ENCODE measurements at places on chromosomes 7 and 10.

GRCh38 chr7:82527851-82528250 lies 84.3 kb upstream of the CACNA2D1 start:
- DNase-seq: no peak

GRCh38 chr10:9900751-9901150 lies 1116.9 kb upstream of the CELF2 start:
- no peak for DNase-seq

GRCh38 chr7:32058002-32058401 lies 12.2 kb downstream of the PDE1C start:
- no peak for DNase-seq

- no peak for DNase-seq
Observed at GRCh38 chr7:2041496-2042367, 191.0 kb downstream of the MAD1L1 start.

DNA sequence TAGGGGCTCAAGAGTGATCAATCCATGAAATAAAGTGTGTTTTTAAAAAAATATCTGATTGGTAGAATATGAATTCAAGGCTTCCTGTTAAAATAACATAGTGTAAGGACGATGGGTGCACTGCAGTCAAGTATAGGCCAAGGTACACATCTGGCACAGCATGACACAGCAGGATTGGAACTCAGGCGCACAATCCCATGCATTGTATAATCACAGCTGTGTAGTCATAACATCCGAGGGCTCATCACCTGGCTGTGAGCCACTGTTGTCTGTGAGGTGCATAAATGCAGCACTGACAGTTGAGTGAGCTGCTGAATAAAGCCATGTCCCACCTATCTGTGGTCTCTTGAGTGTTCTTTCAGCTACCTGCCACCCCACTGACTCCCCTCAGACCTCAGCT lies 142.3 kb upstream of the HPS1 start:
- DNase-seq: no peak

DNA sequence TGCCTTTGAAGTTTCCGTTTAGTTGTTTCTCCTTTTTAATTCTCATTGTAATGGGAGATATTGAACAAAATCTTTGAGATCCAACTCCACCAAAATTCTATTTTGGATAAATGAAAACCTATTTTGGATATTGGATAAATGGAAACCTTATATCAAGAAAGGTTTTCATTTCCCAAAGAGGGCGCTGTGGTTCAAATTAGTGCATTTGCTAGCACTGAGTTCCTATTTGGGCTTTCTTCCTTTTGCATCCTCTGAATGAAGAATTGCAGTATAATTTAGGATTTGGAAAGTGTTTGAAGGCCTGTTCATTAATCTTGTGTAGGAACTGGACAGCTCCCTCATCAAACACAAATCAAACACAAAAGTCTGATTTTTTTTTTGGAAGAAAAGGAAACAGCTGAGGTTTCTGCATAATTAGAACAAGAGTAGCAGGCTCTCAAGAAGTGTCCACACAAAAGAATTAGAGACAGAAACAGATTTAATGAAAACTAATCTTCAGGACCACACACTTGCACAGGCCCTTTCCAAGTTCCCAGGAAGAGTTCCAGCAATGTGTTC lies 80.8 kb upstream of the KLF14 start:
- no peak for DNase-seq

Data from DMS153 (cell line).